ENCODE measurements at places on chromosomes 5 and 9.

- DNase-seq: peak; percentile 13
These were observed at the start of gene S1PR3 for GRCh38 chr9:88991066-88992034. Gene S1PR3 (plus strand): TSS chr9:88991468. CDS start chr9:89001201, 9,733 bp downstream.

- DNase-seq: no peak
These were observed 5.9 kb downstream of the PCDHB6 start for GRCh38 chr5:141155540-141156374.

DNA sequence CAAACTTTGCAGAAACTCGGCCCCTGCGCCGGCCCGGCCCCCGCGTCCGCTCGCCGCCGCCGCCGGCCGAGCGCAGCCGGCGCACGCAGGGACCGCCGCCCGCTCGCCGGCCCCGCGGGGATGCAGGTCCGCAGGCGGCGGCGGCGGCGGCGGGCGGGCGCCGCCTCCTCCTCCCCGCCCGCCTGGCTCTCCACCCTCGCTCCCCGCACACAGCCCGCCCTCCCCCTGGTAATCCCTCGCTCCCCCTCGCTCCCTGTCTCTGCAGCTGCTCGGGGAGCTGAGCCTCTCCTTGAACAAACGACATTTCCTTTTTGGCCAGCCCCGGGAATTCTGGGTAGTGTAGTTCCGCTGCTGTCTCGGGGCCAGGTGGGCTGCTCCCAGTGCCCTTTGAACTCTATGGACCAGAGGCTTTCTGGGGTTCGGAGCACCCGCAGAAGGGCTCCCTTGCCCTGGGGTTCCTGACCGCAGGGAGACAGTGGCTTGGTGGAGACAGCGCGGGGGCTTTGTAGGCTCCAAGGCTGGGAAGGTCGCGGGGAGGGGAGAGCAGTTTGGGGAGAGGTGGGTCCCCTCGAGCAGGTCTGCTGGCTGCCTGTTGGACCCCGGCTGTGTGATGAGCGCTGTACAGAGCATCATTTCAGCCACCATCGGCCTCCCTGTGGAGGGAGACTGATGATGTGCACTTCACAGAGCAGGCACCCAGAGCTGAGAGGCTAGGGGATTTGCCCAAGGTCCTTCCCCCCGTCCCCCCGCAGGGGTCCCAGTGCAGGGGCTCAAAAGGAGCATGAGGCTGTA, 1.8 kb upstream of the FAM78A start:
- DNase-seq: peak; percentile 54

DNA sequence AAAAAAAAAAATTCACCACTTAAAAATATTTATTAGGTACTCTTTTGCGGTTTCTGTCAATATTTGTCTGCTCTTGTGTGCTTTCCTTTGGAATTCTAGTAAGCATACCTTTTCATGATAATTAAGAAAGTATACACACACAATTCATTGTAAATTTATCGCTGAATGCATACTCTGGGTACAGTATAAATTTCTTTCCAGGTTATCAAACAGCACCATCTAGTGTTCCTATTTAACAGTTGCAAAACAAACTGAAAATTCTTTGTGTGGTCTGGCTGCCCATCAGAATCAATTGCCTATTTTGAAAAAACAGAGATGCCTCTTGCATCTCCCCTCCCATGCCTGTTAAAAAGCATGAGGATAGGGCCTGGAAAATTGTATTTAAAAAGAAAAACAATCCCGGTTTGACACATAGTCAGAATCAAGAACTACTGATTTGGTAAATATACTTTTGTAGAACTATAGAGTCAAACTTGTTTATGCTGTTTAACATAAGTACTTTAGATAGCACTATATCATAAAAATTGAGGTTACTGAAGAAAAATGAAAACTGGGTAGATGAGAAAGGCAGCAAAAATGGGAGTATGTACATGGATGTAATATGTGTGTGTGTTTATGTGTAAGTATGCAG, 16.2 kb downstream of the PGGT1B start:
- peak; percentile 8 for DNase-seq

- DNase-seq: no peak
These were observed 118.9 kb upstream of the S1PR3 start for GRCh38 chr9:88872192-88872946.

DNA sequence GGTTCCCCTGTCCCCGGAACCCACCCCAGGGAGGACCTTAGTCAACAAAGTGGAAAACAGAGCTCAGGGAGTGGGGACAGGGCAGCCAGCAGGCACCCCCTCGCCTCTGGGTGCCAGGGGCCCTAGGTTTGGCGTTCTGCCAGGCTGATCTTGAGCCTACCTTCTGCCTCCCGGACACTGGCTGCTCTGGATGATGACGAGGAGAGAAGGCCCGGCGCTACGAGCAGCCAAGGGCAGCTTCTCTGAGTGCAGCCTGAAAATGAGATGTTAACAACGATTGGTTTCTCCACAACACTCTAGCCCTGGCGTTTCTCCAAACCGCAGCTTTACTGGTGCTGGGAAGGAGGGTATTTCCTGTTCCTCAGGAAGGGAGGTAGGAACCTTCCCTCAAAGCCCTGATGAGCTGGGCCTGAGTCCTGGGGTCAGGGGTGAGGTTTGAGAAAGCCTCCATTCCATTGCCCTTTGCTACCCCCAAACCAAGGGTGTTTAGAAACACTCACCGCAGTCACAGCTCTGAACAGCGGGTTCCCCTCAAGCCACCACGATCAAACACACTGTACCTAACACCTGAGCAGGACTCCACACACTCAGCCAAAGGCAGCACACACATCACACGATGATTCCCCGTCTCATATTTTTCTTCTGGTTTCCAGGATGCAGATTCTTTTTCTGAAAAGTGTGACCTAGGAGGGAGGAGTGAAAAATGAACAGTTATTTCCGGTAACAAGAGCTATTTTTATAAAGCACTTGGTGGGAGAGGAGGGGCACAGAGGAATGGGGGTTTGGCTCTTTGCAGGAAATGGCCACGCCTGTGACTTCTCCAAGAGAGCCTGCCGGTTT, at the start of gene STING1:
Gene STING1, minus strand, starts transcription at position 709 of the 840 bp plus-strand sequence. CDS start 1,054 bp downstream, outside the sequence.
- DNase-seq: peak; percentile 47

DNA sequence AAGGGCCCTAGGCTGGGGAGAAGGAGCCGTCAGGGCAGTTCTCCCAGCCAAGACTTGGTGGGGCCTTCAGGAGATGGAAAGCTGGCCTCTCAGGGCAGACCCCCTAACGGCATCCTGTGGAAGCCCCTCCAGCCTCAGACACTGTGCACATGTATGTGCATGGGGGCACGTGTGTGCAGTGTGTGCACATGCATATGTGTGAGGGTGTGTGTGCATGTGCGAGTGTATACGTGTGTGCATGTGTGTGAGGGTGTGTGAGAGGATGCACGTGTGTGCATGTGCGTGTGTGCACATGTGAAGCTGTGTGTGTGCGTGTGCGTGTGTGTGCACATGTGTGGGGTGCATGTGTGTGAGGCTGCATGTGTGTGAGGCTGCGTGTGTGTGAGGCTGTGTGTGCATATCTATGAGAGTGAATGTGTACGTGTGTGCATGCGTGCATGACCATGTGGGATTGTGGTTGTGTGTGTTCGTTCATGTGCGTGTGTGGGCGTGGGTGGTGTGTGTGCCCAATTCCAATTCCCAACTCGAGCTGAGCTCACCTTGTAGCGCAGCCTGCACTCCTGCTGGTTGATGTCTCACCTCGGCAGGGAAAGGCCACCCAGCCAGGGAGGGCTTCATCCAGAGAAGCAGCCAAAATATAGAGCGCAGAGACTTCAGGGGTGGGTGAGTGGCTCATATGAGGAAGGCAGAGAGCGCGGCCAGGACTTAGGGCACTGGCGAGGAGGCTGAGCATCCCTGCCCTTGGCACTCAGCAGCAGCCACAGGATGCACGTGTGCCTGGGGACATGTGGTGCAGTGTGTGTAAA, 142.7 kb upstream of the PPP1R26 start:
- DNase-seq: no peak

- no peak for DNase-seq
These were observed 18.8 kb downstream of the HAPLN1 start for GRCh38 chr5:83701886-83702285.

- no peak for DNase-seq
These were observed 532.2 kb upstream of the SGCD start for GRCh38 chr5:155794795-155795194.

GRCh38 chr5:14428302-14429081, 153.1 kb upstream of the OTULINL start:
- DNase-seq: no peak

GRCh38 chr9:6842584-6842947, 84.8 kb downstream of the KDM4C start:
- no peak for DNase-seq

GRCh38 chr5:141508798-141509611, 20.1 kb downstream of the PCDHGC5 start:
- DNase-seq: no peak

DNA sequence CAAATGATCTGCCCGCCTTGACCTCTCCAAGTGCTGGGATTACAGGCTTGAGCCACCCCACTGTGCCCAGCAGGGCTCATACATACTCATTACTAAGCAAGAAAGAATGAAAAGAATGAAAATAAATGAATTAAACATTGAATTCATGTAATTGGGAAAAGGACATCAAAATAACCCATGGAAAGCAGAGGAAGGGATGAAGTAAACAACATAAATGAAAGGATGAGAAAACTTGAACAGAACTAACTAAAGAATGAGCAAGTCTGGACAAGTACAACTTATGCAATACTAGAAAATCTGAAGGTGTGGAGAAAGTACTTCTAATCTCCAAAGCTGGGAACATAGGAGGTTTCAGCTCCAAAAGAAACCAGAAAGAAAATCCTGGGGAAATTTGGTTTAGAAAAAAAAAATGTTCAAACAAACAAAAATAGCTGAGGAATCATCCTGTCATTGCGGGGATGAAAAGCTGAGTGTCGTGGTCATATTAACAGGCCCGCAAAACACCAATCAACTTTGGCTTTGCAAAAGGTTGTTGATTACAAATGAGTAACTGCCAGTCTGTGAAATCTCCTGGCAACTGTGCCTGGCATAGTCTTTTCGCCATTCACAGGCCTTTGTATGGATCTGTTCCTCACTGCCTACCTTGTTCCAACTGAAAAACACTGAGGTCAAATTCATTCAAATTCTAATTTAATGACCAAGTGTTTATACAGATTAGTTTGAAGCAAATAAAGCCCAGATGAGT, 2.3 kb upstream of the AK3 start:
- DNase-seq: no peak

- no peak for DNase-seq
These were observed 83.9 kb downstream of the PRLR start for GRCh38 chr5:35146406-35146805.

DNA sequence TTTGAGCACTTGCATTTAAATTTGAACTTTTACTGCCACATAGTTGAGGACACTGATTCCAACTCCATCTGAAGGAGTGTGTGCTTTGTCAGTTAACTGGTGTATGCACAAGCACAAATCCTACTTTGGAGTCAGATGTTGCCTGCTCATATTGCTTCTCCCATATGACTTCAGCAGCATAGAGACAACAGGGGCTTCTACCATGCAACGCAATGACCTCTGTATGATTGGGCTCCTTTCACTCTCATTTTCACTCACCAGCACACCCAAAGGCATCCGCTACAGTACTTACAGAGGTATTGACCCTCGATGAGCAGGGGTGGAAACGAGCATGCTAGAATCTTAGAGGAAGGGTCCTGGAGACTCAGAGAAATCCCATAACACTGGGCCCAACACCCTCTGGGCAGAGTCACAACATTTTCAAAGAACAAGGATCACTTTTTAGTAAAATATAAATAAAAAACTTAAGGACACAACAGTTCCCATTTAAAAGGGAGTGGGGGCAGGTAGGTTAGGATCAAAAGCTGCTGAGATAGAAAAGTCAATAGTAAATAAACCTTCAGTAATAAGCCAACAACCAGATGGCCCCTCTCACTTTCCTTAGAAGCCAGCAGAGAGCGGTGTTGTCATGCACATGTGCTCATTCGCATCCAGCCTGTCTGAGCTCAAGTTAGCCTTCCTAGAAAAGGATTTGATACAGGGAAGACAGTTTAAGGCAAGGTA, 203.8 kb downstream of the SNCAIP start:
- DNase-seq: no peak

GRCh38 chr5:154509784-154510555, 31.9 kb upstream of the HAND1 start:
- DNase-seq: no peak

DNA sequence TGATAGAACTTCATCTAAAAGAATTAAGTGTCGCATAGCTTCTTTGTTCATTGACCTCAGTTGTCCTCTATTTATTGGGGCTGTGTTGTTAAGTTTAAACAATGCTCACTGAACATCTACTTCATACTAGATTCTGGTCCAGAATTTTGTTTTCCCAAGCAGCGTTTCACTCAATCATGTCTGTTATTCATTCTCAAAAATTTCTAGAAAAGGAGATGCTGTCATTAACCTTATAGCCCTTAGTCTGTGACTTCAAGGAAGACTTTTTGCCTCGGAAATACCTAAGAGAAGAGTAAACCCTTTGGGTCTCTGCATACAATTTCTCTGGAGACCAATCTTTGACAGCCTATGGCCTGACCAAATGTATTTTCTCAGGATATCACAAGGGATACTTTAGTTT, 171.7 kb downstream of the FGF1 start:
- no peak for DNase-seq

- DNase-seq: no peak
These were observed 2.4 kb downstream of the BBLN start for GRCh38 chr9:128162215-128163026.

- DNase-seq: peak; percentile 74
These were observed 3.9 kb upstream of the GNAQ start for GRCh38 chr9:78035383-78035993.

DNA sequence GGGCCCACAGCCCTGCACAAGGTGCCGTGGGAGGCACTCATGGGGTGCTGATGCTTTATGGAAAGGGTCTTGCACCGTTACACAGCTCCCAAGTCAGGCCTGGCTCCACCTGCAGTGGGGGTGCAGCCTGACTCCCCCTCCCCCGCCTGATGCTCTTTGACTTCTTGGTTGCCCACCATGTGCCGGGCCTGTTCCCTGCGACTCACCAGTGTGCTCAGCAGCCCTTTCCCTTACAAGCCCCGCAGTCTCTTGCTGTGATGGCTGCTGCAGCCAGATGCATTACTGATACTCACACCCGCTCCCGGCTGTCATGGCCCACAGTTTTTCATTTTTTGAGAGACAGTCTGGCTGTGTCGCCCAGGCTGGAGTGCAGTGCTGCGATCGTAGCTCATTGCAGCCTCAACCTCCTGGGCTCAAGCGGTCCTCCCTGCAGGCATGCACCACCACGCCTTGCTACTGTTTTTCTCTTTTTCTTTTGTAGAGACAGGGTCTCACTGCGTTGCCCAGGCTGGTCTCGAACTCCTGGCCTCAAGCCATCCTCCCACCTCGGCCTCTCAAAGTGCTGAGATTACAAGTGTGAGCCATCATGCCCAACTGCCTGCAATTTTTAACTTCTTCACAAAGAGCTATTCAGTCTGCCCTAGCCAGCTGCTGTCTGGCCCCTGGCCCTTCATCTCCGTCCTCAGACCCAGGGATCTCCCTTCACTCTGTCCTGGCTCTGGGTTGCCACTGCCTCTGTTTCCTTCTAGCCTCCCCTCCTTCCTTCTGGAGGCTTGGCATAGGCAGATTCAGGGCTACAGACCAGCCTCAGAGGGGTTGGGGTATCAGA, 109.5 kb downstream of the RXRA start:
- no peak for DNase-seq
